Immature natural killer cell (primary cell): ENCODE measurements at places on chromosomes 13 and 19. TPM values are rescaled to one million over a fixed set of nuclear protein-coding genes. Genes with fewer than 3 reads are reported as not detected.

- peaks cover 4% of the 10 kb centered on the region for H3K4me1 ChIP-seq
- no peak overlapping the region for H3K4me3 ChIP-seq
- DNase-seq, result no peak
- no peaks in the 10 kb centered on the region for H3K36me3 ChIP-seq
These were observed 139.5 kb downstream of the KCNRG start for GRCh38 chr13:50154697-50155096.

DNA sequence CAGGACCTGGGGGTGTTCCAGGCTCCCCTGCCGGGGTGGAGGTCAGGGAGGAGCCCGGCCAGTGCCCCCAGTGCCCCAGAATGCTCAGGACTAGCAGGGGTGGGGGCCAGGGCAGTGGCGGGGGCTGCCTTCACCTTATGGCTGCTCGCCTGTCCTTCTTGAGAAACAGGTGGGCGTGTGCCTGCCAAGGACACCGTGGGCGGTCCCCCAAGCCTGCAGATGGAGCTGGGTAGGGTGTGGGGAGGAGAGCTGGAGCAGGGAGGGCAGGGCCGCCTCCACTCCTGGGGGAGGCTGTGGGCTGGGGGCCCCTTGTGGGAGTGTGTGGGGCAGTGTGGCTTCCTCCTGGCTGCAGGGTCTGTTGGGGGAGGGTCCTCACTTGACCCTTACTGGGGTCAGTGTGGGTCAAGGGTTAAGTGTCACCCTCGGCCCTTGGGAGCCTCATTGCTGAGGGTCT is 160.1 kb downstream of the KDM4B start:
- H3K36me3 ChIP-seq, result peaks cover 3% of the 10 kb centered on the region
- H3K27me3 ChIP-seq, result peaks cover 7% of the 10 kb centered on the region
- no peak for DNase-seq
- H3K4me3 ChIP-seq, result no peak overlapping the region
- no peak overlapping the region for H3K27ac ChIP-seq
- H3K4me1 ChIP-seq, result peaks cover 28% of the 10 kb centered on the region

DNA sequence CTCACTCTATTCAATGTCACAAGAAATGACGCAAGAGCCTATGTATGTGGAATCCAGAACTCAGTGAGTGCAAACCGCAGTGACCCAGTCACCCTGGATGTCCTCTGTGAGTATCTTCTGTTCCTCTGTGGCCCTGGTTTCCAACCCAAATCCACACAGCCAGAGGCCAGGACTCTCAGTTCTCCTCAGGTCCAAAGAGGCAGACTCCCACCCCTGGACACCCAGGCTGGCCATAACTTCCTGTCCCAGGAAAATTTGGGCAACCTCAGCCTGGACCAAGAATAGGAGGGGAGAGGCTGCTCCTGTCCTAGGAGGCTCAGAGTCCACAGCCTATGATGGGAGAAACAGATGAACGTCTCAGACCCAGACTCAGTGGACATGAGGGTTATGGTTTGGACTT is 11.7 kb downstream of the CEACAM5 start:
- no peaks in the 10 kb centered on the region for H3K36me3 ChIP-seq
- no peak for DNase-seq
- H3K27me3 ChIP-seq, result no peaks in the 10 kb centered on the region
- H3K4me1 ChIP-seq, result no peaks in the 10 kb centered on the region
- no peak overlapping the region for H3K27ac ChIP-seq

GRCh38 chr13:109370496-109370895 is 415.9 kb downstream of the IRS2 start:
- no peaks in the 10 kb centered on the region for H3K36me3 ChIP-seq
- no peak overlapping the region for H3K4me3 ChIP-seq
- peaks cover 2% of the 10 kb centered on the region for H3K27me3 ChIP-seq
- no peak overlapping the region for H3K27ac ChIP-seq
- no peaks in the 10 kb centered on the region for H3K4me1 ChIP-seq

DNA sequence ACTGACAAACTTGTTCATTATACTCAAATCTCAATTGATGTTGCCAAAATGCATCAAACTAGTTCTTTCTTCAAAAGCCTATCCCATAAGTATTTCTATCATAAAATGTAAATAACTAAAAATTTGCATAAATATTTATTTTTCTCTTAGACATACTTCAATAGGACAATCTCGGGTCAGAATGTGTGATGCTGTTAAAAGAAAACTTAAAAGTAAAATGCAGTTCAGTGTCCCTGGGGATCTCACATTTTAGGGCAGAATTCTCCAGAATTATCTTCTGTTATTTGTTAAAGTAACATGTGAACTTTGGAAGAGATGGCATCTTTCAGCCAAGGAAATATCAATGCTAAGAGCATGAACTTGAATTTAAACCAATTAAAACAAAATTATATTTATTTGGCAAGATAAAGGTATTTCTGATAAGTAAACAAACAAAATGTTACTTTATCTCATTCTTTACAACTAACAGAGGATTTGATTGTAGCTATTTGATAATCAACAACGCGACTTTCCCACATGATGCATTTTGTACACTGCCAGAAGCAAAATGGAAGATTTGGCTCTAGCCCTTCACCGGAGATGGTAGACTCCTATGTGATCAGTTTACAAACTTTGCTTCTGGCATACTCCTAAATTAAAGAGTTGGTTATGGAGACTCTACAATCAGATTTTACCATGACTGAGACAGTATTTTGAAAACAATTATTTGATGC is 169.5 kb upstream of the EDNRB start:
- H3K36me3 ChIP-seq, result peaks cover 4% of the 10 kb centered on the region
- H3K27ac ChIP-seq, result no peak overlapping the region
- H3K4me1 ChIP-seq, result peaks cover 12% of the 10 kb centered on the region
- no peak overlapping the region for H3K4me3 ChIP-seq
- DNase-seq, result no peak

- H3K27me3 ChIP-seq, result no peaks in the 10 kb centered on the region
- no peak for DNase-seq
- H3K36me3 ChIP-seq, result no peaks in the 10 kb centered on the region
- no peak overlapping the region for H3K4me3 ChIP-seq
These were observed 562.5 kb downstream of the EFNB2 start for GRCh38 chr13:105972811-105973590.

- peak overlapping the region; percentile 63 for H3K4me3 ChIP-seq
- H3K36me3 ChIP-seq, result no peaks in the 10 kb centered on the region
- peaks cover 13% of the 10 kb centered on the region for H3K4me1 ChIP-seq
- no peak overlapping the region for H3K27ac ChIP-seq
- H3K27me3 ChIP-seq, result peaks cover 29% of the 10 kb centered on the region
These were observed 1.6 kb upstream of the GAS6 start for GRCh38 chr13:113865427-113865826.

DNA sequence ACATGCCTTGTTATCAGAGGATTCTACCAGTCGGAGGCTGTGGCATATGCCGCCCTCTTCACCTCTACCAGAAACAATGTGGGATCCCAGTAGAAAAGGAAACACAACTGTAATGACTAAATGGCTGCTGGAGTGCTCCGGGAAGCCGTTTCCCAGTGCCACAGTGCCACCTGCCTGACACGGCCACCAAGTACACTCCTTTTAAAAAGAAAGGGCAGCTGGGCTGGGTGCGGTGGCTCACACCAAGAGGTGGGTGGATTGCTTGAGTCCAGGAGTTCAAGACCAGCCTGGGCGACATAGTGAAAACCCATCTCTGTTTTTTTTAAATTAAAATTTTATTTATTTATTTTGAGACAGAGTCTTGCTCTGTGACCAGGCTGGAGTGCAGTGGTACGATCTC is 67.3 kb downstream of the TRPM4 start:
- H3K27me3 ChIP-seq, result peaks cover 6% of the 10 kb centered on the region
- no peak for DNase-seq
- H3K27ac ChIP-seq, result no peak overlapping the region
- H3K4me1 ChIP-seq, result peaks cover 6% of the 10 kb centered on the region
- no peaks in the 10 kb centered on the region for H3K36me3 ChIP-seq

- H3K36me3 ChIP-seq, result no peaks in the 10 kb centered on the region
- no peak for DNase-seq
- H3K27me3 ChIP-seq, result no peaks in the 10 kb centered on the region
- H3K4me3 ChIP-seq, result no peak overlapping the region
- no peak overlapping the region for H3K27ac ChIP-seq
These were observed 911.0 kb downstream of the UQCRFS1 start for GRCh38 chr19:28301961-28302360.

DNA sequence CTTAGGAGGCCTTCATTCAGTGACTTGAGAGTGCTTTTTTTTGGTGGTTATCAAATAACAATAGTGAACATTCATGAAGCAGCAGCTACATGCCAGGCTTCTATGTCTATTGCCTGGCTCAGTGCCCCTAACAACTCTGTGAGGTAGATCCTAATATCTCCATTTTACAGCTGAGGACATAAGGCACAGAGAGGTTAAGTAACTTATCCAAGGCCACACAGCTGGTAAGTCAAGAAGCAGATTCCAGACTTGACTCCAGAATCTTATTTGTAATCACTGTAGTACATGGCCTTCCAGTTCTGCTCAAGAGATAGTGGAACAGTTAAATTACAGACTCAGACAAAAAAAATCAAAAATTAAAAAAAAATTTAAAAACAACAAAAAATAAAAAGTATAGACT is 26.8 kb downstream of the CKM start:
- H3K4me1 ChIP-seq, result no peaks in the 10 kb centered on the region
- H3K27me3 ChIP-seq, result no peaks in the 10 kb centered on the region
- no peak overlapping the region for H3K27ac ChIP-seq
- peaks cover 56% of the 10 kb centered on the region for H3K36me3 ChIP-seq
- no peak overlapping the region for H3K4me3 ChIP-seq

- no peaks in the 10 kb centered on the region for H3K36me3 ChIP-seq
- no peaks in the 10 kb centered on the region for H3K27me3 ChIP-seq
- no peak overlapping the region for H3K4me3 ChIP-seq
These were observed 773.4 kb upstream of the SLITRK1 start for GRCh38 chr13:84655677-84656076.

DNA sequence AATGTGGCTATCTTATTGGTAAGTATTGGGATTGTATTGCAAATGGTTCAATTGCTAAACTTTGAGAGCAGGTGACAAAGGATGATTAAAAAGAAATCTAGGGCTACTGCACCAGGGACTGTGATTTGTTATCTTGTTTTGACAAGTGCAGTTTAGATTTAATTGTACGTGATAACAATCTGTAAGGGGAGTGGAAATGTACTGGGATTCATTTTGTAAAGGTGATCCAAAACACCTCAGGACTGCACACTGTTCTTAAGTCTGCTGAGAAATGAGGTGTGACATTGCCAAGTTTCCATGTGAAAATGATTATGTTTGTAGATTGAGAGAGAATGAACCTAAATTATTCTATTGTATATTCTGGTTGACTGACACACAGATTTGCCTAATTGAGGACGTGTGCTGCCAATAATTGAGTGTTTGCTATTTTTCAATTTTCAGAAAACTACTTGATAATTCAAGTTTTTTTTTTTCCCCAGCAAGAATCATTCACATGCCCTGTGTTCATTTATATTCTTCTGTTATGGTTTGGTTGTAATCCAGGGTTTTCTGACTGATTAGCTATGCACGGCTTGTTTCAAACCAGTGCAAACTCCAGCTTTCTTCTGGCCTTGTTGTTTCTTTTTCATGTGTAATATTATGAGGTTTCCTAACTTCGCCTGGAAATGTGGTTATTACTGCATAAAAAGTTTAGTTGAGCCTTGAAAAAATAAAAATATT is 308.0 kb downstream of the OLFM4 start:
- DNase-seq, result no peak
- H3K4me3 ChIP-seq, result no peak overlapping the region
- H3K27me3 ChIP-seq, result peaks cover 1% of the 10 kb centered on the region
- no peaks in the 10 kb centered on the region for H3K4me1 ChIP-seq
- H3K36me3 ChIP-seq, result no peaks in the 10 kb centered on the region
- no peak overlapping the region for H3K27ac ChIP-seq

DNA sequence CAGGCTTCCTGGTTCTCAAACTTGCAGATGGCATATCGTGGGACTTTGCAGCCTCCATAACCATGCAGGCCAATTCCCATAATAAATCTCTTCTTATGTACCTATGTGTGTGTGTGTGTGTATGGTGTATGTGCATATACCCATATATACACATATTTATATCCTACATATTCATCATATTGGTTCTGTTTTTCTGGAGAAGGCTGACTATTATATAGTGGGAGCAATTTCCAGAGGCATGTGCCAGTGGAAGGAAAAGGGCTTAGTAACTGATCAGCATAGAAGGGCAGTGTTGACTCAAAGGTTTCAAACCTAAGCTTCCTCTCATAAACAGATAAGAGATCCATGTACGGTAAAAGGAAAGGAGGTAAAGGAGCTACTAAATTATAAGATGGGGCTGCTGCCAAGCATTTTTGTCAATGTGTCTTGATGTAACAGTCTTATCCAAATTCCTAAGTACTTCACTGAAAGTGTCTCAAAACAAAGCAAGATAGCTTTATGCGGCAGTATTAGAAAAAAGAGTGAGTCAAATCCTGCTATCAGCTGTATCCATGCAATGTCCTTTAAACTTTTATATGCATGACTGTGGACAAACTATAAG is 432.1 kb downstream of the TBC1D4 start:
- no peak overlapping the region for H3K4me3 ChIP-seq
- no peak for DNase-seq
- no peak overlapping the region for H3K27ac ChIP-seq
- no peaks in the 10 kb centered on the region for H3K36me3 ChIP-seq
- H3K27me3 ChIP-seq, result no peaks in the 10 kb centered on the region
- H3K4me1 ChIP-seq, result no peaks in the 10 kb centered on the region

DNA sequence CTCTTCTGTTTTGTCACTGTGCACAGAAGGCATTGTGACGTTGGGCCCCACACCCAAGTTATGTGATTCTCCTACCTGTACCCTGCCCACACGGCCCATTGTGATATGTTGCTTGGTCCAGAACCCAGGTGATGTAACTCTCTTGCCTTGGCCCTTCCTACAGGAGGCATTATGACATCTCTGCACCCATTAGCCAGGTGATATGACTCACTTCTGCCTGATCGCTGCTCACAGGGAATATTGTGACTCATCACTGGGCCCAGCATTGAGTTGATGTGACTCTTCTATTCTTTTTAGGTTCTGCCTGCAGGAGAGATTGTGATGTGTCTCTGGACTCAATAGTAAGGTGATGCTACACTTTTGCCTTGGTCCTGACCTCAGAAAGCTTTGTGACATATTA is 65.4 kb upstream of the ZNF91 start:
- no peak overlapping the region for H3K27ac ChIP-seq
- H3K4me1 ChIP-seq, result no peaks in the 10 kb centered on the region
- H3K4me3 ChIP-seq, result no peak overlapping the region
- peaks cover 5% of the 10 kb centered on the region for H3K27me3 ChIP-seq

ZNF28 gene
- polyA plus RNA-seq, result 59.4 TPM

HIPK4 gene
- polyA plus RNA-seq, result not detected

PROZ gene
- polyA plus RNA-seq, result not detected

ZNF527 gene
- 9.5 TPM for polyA plus RNA-seq

ZNF491 gene
- 1.1 TPM for polyA plus RNA-seq

SLC25A41 gene
- not detected for polyA plus RNA-seq

KL gene
- 1.8 TPM for polyA plus RNA-seq

GJB6 gene
- not detected for polyA plus RNA-seq

ELANE gene
- not detected for polyA plus RNA-seq
